Mucosa of gallbladder (tissue), 1 donor: ENCODE measurements at places on chromosomes 13 and 19. TPM values are rescaled to one million over a fixed set of nuclear protein-coding genes. Genes with fewer than 3 reads are reported as not detected.

DNA sequence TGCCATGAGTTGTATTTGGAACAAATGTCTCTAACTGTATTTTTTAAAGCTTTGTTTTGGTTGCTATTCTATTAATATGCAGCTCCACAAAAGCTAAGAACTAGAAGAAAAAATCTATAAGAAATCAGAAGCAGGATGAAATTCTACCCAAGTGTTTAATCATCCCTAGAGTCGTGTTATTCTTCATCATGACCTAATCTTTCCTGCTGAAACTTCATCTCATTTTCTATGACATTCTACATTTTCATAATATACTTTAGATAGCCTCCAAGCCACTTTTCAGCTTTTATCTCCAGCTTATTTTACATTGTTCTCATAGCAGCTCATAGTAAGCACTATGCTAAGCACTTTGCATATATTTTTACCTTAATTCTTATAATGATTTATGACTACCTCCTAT, 302.8 kb downstream of the FOXO1 start:
- no peak for DNase-seq

- DNase-seq, result no peak
Measured at GRCh38 chr19:48964205-48965039, 687 bp upstream of the FTL start.

- DNase-seq, result no peak
Measured at GRCh38 chr13:73599232-73600128, 534.7 kb downstream of the KLF12 start.

MICU2 gene
- total RNA-seq, result 31.8 TPM

CEACAM3 gene
- total RNA-seq, result 0.78 TPM

ETV2 gene
- total RNA-seq, result 2.5 TPM

DNA sequence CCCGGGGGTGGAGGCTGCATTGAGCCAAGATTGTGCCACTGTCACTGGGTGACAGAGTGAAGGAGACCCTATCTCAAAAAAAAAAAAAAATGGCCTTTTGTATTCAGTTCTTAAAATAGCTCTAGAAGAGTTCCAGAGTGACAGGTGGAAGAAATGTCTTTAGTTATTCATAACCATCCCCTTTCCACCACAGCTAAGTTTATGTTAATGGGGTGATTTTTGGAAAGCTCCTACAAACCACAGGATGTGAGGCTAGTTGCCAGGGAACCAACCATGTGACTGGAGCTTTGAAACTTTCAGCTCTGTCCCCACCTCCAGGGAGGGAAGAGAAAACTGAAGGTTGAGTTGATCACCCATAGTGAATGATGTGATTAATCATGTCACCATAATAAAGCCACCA, 6.9 kb downstream of the ZNF490 start:
- no peak for DNase-seq

DNA sequence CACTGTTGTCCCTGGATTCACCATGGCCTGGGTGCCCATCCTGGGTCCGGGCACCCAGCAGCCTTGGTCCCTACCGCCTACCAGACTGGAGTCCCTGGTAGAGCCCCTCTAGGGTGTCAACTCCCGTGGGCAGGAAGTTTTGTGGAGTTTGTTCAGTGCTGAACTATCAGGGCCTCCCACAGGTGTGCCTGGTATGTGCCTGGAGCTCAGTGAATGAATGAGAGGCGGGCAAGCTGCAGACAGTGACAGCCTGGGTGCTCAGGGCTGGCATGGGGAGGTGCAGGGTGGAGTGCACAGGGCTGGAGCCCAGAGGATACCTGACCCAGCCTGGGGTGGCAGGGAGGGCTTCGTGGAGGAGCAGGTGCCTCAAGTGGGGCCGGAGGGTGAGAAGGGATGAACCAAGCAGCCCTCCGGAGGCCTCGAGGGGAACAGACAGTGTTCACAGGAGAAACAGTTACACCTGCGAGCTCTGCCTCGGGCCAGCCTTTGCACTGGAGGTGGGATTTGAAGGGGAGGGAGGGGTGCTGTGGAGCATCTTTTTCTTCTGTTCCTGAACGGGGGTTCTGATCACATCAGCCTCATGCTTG, 29.6 kb downstream of the PAK4 start:
- DNase-seq, result no peak

SLC25A41 gene
- 0.72 TPM for total RNA-seq

BRD4 gene
- 87.8 TPM for total RNA-seq

GRCh38 chr19:11506967-11507366, 1.3 kb upstream of the ZNF653 start:
- no peak for DNase-seq

- DNase-seq, result no peak
Measured at GRCh38 chr13:109649713-109650112, 136.7 kb downstream of the IRS2 start.

GRCh38 chr13:73765651-73766384, 368.4 kb downstream of the KLF12 start:
- peak; percentile 74 for DNase-seq

DNA sequence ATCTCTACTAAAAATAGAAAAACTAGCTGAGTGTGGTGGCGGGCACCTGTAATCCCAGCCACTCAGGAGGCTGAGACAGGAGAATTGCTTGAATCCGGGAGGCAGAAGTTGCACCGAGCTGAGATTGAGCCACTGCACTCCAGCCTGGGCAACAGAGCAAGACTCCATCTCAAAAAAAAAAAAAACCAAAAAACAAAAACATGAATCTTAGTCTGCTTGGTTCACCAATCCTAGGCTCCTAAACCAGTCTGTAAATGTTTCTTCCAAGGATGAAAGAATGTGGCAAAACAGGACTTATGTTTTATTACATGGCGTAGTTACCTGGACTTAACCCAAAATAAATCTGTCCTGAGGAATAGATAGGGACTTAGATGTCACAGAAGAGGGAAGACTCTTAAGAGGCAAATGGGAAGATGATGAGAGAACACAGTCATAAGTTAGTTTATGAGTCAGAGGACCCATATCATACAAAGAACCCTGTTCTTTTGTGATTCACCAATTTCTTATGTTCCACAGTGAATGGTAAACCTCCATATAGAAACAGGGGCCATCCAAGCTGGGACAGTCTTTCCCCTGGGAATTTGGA, 6.9 kb upstream of the FBXL3 start:
- no peak for DNase-seq

- DNase-seq, result no peak
Measured at GRCh38 chr13:80945328-80945727, 604.4 kb upstream of the SPRY2 start.

DCT gene
- 0.55 TPM for total RNA-seq

DNA sequence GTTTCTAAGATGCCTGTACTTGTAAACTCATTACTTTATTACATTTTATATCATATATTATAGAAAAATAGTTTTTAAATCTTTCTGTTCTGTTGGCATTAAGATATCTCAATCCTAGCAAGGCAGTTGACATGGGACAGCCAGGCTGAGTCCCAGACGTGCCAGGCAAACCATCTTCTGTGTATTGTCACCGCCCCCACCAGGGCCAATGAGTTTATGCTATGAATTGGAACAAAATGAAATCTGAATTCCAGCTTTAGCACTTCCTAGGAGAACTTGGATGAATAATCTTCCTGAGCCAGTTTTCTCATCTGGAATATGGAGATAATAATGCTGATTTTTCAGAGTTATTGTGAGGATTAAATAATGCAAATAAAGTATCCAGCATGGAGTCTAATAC, 79.9 kb upstream of the GSX1 start:
- DNase-seq, result no peak

DNA sequence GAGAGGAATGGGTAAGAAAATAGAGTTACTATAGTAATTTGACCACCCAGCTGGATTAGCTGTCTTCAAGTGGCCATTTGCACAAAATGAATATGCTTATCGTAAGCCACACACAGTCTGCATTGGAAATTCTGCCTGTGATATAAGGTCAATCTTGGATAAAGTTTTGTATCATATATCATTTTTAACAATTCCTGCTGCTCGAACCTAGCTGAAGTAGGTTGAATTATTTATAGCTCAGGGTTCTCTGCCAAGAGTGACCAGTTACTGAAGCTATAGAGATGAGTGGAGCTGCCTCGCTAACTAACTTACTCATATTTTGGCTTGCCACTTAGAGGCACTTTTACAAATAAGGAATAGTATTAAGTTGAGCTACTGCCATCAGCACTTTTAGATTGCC, 220.9 kb downstream of the RGCC start:
- DNase-seq, result no peak

GRCh38 chr13:27372896-27373295, 51.5 kb upstream of the GTF3A start:
- peak; percentile 22 for DNase-seq

SULT2B1 gene
- total RNA-seq, result 13.1 TPM

DNA sequence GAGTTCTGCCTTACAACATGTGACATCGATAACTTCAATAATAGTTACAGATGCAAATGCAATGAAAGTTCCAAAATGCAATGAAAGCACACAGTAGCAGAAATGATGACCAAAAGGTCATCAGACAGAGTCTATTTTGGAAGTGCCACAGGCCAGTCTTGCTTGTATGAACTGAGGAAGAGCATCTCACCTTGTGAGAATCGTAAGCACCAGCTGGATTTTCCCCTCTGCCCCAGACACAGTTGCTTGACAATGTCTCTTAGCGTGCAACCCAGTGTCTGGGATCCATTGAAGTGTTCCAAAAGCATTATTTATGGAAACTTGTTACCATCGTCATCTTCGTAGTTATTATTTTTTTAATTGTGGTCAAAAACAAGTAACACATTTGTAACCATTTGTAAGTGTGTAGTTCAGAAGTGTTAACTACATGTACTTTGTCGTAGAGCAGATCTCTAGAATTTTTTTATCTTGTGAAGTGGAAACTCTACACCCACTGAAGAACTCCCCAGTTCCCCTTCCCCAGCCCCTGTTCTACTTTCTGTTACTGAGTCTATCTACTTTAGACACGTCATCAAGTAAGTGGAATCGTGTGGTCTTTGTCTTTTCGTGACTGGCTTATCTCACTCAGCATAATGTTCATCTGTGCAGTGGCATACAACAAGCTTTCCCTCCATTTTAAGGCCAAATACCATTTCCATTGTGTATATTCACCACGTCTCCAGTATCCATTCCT, 170.0 kb upstream of the RNF113B start:
- DNase-seq, result no peak

- no peak for DNase-seq
Measured at GRCh38 chr13:23790577-23791170, 98.5 kb downstream of the MIPEP start.

TMPRSS9 gene
- total RNA-seq, result not detected
